ENCODE measurements at places on chromosomes 12 and 14.

DNA sequence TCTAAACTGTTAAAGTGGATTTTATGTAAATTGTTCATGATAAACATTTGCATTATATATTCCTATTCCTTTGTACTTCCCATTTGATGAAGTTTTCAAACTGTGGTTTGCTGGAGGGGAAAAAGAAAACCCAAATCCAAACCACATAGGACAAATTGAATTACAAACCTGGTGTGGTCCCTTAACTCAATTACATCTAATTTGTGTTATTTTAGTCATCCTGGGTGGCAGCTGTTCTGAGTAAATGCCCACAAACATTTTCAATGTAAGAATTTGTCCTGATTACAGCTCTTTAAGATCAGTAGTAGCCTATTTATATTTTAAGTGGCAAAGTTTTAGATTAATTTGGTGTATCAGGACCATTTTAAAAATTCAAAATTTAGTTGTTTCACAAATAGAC is 153.9 kb downstream of the RAD51B start:
- no peak for DNase-seq

- DNase-seq = no peak
These were observed 146.3 kb upstream of the RMST start for GRCh38 chr12:97316321-97316720.

- no peak for DNase-seq
These were observed 27.8 kb upstream of the FAM222A start for GRCh38 chr12:109685574-109686447.

DNA sequence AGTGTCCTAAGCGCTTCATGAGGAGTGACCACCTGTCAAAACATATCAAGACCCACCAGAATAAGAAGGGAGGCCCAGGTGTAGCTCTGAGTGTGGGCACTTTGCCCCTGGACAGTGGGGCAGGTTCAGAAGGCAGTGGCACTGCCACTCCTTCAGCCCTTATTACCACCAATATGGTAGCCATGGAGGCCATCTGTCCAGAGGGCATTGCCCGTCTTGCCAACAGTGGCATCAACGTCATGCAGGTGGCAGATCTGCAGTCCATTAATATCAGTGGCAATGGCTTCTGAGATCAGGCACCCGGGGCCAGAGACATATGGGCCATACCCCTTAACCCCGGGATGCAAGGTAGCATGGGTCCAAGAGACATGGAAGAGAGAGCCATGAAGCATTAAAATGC is 12.7 kb upstream of the AMHR2 start:
- DNase-seq = no peak

DNA sequence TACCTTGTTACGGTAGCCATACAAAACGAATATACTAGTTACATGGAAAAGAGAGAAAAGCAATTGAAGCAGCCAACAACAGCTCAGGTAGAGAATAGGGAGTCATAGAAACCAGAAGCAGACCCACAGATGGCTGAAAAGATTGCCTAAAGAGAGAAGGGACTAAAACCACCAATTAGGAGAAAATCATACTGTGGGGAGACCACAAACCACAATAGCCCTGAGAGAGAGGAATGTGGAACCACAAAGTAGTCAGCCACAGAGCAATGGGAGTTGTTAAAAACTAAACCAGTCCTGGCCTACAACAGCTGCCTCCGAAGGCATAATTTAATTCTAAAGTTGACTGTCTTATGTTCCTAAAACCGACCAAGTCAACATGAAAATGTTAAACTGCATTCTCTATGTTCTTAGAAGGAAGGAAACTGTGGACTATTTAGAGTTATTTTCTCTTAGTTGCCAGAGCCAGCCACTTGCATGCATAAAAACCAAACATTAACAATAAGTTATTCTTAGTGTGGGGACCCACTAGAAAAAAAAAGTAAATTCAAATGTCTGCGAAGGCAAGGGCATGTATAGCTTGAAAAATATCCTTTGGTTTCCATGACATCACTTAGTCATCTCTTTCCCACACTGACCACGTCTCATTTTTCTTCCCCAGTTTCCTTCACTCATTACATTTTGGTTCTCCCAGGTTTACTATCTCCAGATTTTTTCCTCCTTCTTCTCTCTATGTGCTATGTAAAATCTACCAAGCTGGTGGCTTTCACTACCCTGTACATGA is 398.1 kb downstream of the NOVA1 start:
- DNase-seq = no peak
